ENCODE measurements at places on chromosomes 4 and X. TPM values are rescaled to one million over a fixed set of nuclear protein-coding genes. Genes with fewer than 3 reads are reported as not detected.

MAP7D3 gene
- 0.98 TPM for total RNA-seq

MAOB gene
- total RNA-seq, result 5.7 TPM

NDST4 gene
- total RNA-seq, result 2.0 TPM

ASB12 gene
- 0.25 TPM for total RNA-seq

AADAT gene
- total RNA-seq, result 30.5 TPM

ZAR1 gene
- 0.25 TPM for total RNA-seq
